ENCODE measurements at places on chromosomes 13 and 19.
A peak's percentile ranks its signal among the peaks of the same experiment; 100 is the strongest.

DNA sequence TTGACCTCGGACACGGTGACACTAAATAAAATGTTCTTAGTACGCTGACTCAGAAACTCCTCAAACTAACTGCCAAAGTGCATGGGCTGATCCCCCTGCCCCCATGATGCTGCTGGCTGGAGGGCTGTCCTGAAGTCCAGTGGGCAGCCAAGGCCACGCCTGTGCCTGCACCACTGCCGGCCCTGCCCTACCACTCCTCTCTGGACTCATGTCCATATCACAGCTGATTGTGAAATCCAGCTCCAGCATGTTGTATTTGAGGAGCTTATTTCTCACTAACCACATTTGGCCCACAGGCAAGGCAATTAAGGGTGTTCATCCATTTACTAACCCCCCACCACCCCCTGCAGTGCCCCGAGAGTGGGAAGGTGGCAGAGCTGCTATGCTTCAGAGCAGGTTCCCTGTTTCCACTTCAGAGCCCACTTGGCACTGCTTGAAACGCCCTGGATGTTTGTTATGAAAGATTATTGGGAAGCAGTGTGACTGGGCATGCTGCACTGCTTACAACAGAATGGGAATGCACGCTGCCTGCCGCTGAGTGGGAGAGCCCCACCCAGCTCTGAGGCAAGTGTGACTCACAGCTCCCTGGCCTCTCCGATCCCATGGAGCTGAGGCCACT lies 114.0 kb downstream of the UQCRFS1 start:
- DNase-seq: no peak

GRCh38 chr13:98582947-98583346 lies 6.0 kb upstream of the STK24 start:
- no peak for DNase-seq

DNA sequence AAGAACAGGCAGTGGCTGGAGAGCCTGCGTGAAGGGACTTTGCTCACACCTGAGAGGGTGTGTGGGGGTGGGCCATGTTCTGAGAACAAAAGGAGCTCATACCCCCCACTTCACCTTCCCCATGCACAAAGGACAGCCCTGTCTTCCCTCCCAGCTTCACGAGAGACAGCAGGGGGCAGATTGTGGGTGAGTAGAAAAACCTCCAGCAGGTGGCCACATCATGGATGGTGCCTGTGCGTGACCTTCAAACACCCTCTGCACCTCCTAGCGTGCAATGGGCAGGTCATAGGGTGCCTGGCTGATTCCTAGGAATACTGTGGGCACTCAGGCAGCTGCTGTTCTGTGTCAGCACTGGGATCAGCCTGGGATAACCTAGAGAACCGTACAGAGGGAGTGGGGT lies 36.3 kb upstream of the PSG9 start:
- DNase-seq: no peak

GRCh38 chr19:33080761-33081681 lies at the start of gene GPATCH1:
GPATCH1 (plus strand) TSS chr19:33081181; CDS start chr19:33081194, 13 bp downstream.
- DNase-seq: peak; percentile 74

GRCh38 chr19:30932854-30933253 lies 416.4 kb downstream of the TSHZ3 start:
- DNase-seq: no peak

- DNase-seq: no peak
Observed at GRCh38 chr13:45278096-45278645, 62.8 kb downstream of the TPT1 start.

- no peak for DNase-seq
Observed at GRCh38 chr13:55516610-55517009, 1624.1 kb upstream of the PRR20A start.

DNA sequence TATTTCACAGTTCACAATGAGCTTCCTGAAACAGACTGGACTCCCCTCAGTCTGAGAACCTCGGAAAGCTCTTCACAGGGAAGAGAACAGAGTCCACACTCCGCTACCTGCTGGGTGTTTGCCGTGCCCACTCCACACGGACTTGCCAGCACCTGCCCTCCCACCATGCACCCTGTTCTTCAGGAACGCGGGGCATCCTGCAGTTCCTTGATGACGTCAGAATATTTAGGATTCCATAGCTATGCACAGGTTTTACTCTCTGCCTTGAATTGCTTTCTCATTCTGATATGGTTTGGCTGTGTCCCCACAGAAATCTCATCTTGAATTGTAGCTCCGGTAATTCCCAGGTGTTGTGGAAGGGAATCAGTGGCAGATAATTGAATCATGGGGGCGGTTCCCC lies 74.4 kb upstream of the FARP1 start:
- DNase-seq: no peak

DNA sequence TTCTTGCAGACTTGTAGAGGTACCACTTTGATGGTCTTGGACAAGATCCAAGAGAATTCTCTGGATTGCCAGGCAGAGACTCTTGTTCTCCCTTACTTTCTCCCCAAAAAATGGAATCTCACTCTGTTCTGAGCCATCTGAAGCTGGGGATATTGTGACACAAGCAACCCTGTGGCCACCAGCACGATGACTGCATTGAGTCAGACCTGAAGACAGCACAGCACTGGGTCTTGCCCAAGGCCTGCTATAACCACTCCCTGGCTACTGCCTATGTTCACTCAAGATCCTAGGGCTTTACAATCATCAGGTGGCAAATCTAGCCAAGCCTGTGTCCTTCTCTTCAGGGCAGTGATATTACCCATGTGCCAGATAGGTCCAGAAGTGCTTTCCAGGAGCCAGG lies 202.5 kb upstream of the SERP2 start:
- no peak for DNase-seq

GRCh38 chr19:57348136-57348535 lies 2.9 kb upstream of the ZNF304 start:
- no peak for DNase-seq

DNA sequence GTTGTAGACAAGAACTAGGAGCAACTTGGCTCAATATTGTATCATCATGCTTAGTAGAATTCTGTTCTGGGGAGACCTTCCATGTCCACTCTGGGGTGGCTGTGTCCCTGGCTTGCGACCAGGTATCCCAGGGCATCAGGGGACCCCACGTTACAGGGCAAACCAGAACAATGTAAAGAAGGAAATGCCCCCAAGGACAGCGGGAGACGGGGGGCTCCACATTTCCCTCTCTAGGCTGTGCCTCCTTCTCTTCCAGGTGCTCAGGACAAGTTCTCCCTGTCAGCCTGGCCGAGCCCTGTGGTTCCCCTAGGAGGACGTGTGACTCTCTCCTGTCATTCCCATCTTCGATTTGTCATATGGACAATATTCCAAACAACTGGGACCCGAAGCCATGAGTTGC lies 30.8 kb downstream of the LAIR2 start:
- DNase-seq: no peak

DNA sequence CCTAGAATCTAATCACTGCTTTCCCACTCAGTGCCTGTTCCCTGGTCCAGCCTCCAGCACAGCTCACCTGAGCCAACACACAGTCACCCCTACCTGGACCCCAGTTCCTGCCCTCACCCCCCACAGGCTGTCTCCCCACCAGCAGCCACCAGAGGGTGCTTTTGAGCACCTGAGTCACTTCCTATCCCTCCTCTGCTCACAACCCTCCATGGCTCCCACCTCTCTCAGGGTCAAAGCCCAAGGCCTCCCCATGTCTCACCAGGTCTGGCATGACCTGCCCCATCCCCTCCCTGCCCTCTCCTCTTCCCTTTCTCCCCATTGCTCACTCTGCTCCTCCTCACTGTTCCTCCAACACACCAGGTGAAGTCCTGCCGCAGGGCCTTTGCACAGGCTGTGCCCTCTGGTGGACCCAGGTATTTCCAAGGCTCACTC lies 7.1 kb upstream of the DPP9 start:
- DNase-seq: no peak

DNA sequence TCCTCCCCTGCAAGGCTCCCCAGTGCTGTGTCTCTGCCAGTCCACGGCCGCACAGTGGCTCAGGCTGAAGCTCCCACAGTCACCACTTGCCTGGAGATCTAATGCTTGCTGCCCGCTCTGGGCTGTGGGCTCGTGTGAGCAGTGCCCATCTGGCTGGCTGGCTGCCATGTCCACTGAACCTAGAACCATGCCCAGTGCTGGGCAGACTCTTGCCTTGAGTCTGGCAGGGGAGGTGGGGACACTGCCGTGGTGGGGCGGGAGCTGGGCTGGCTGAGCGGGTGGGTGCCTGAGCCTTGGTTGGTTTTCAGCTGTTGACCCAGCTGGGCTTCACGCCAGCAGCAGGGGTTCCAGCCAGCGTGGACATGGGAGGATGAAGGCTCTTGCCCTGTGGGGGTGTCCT lies 52.3 kb downstream of the CRTC1 start:
- no peak for DNase-seq

GRCh38 chr13:114023716-114024602 lies 50.1 kb upstream of the C13orf46 start:
- DNase-seq: no peak

- no peak for DNase-seq
Observed at GRCh38 chr19:38675611-38676010, 28.2 kb downstream of the ACTN4 start.

DNA sequence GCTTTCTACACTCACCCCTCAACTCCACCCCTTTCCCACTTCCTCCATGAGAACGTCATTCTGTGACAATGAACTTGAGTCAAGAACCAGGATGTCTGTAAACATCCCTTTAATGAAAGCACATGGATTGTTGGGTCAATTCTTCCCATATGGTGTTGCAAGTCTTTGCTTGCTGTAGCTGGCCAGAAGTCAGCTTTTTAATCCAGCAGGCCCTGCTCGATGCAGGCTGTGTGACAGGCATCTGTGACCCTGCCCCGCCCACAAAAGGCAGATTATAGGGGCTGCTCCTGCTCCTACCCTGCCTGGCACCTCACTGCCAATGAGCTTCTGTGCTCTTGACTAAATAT lies 78.0 kb downstream of the STARD13 start:
- DNase-seq: no peak

GRCh38 chr13:76723551-76724232 lies 162.5 kb downstream of the KCTD12 start:
- no peak for DNase-seq

DNA sequence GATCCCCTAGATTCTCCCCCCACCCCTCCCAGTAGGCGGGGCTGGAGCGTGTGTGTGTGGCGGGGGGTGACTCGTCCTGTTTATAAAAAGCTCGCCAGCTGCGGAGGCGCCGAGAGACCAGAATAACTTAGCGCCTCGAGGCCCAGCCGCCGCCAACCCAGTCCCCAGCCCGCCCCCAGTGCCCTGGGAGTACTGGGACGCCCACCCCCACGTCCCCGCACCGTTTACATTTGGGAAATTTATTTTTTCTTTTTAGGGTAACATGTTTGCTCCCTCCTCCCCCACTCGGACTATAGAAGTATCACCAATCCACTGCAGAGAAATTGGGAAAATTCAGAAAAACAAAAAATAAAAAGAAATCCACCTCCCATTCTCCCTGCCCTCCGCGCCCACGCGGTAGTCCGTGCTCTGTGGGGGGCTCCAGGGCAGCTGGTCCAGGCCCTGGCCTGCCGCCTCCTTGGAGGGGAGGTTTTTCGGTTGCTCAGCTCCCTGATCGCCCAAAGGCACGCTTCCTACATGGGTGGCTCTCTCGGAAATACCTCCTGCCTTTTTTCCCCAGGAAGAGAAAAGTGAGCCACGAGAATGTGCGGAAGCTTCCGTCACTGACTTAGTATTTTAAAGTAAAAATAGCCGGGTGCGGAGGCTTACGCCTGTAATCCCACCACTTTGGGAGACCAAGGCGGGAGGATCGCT lies 1.5 kb upstream of the RAB3A start:
- DNase-seq: no peak

GRCh38 chr13:94660695-94661326 lies 51.5 kb downstream of the SOX21 start:
- no peak for DNase-seq

DNA sequence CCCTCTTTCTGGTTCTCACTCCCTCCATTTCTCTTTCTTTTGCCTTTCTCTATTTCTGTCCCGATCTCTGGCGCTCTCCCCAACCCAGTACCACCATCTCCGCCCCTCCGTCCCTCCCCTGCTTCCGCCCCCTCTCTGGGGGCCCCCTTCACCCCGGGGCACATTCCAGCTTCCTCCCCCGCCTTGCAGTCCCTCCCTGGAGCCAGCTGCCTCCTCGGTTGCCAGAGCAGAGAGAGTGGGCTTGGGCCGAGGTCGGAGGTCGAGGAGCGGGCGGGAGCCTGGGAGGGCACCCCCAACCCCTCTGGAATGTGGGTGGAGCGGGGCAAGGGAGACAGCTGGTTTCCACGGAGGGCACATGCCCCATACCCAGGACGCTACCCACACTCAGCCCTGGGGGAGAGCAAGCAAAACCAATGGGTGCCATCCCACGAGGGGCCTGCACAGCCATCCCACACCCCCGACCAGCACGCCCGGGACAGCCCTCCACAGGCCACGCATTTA lies 6.5 kb upstream of the CIRBP start:
- no peak for DNase-seq

DNA sequence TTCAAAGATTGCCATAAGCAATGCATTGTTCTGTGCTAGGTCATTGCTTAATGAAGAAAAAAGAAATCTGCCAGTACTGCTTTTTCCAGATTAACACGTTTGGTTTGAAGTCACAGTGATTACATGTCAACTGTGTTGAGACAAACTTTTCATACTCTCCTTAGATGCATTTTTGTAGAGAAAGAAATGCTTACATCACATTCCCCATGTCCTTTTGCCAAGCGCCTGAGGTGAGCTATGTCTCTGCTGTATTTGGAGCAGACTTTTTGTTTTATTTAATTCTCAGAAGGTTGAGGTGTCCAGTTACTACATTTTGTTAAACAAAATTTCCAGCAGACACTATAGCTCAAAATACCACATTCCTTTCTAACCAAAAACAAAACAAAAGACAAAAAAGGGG lies 16.2 kb downstream of the LACC1 start:
- no peak for DNase-seq

GRCh38 chr19:7366701-7367420 lies 18.1 kb downstream of the ARHGEF18 start:
- no peak for DNase-seq

DNA sequence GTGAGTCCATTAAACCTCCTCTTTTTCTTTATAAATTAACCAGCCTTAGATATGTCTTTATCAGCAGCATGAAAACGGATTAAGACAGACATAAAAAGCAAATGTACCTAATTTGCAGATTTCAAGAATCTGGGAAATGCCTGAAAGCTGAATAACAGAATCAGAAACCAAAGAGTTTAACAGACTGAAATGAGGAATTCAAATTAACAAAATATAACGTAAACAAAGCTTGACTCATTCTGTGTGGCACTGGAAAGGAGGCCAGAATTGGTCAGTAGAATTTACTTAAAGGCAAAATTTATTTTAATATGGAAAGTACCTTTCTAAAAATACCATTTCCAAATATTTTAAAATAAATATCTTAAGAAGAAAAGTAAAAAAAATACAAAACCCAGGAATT lies 540.6 kb upstream of the HTR2A start:
- DNase-seq: no peak

DNA sequence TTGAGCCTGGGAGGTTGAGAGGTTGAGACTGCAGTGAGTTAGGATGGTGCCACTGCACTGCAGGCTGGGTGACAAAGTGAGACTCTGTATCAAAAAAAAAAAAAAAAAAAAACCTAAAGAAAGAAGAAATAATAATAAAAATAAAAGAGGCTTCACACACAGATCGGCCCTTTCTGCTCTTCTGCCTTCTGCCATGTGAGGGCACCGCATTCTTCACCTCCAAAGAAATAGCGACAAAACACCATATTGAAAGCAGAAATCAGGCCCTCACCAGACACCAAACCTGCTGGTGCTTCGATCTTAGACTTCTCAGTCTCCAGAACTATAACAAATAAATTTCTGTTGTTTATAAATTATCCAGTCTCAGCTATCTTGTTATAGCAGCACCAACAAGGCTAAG lies 3.0 kb downstream of the ZNF649 start:
- DNase-seq: no peak
